ENCODE measurements at places on chromosomes 4 and X.

GRCh38 chr4:69321153-69321729, 41.0 kb downstream of the UGT2B28 start:
- DNase-seq = no peak

- no peak for DNase-seq
These were observed 72.1 kb downstream of the ARHGEF38 start for GRCh38 chr4:105624530-105624929.

DNA sequence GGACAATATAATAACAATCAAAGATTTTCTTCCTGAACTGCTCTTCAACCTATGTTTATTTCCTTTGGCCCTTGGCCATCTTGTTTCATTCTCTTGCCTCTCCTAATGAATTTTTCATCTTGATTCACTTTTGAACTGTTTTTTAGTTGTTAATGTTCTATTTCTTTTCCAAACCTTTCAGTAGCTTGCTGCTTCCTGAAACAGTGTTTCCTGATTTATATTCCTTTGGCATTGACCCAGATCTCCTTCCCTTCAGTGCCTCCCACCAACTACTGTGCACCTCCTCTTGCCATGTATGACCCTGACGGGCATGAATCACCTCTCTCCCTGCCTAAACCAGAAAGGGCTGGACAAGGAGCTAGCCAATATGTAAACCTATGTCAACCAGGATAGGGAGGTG, 25.6 kb upstream of the SPP1 start:
- peak; percentile 67 for DNase-seq

GRCh38 chr4:127001933-127002332, 630.8 kb upstream of the INTU start:
- no peak for DNase-seq

DNA sequence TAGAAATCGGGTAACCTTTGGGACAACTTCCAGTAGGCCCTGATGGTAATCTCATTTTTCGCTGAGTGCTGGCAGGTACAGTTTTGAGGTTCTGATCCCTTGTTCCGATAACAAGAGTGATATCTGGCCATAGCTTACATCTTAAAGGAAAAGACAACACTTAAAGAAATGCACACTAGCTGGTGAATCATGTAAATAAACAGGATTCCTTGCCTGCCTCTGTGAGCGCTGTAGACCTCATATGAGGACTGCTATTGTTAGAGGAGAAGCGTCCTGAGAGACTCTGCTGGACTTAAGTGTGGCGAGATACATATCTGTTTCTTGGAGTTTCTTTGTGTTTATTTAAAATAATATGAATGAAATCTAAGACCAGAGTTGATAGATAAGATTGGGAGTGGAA, 149.3 kb upstream of the SLC4A4 start:
- DNase-seq = no peak

GRCh38 chrX:19760345-19760744, 127.1 kb downstream of the SH3KBP1 start:
- no peak for DNase-seq

DNA sequence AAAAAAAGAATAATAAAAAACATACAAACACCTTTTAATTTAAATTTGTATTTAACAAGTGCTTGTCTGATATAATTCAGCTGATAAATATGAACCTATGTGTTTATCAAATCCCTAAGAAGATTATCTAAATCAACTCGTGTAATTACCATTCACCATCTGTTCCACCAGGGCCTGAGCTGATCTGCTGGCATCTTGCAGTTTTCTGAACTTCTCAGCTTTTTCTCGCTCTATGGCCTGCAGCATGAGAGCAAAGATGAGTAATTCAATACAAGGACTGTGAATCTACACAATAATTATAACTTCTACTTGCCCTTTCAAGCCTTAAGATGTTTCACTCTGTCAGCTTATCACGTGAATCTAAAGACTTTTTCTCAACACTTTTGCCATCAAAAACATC, 709.7 kb downstream of the DMD start:
- no peak for DNase-seq

DNA sequence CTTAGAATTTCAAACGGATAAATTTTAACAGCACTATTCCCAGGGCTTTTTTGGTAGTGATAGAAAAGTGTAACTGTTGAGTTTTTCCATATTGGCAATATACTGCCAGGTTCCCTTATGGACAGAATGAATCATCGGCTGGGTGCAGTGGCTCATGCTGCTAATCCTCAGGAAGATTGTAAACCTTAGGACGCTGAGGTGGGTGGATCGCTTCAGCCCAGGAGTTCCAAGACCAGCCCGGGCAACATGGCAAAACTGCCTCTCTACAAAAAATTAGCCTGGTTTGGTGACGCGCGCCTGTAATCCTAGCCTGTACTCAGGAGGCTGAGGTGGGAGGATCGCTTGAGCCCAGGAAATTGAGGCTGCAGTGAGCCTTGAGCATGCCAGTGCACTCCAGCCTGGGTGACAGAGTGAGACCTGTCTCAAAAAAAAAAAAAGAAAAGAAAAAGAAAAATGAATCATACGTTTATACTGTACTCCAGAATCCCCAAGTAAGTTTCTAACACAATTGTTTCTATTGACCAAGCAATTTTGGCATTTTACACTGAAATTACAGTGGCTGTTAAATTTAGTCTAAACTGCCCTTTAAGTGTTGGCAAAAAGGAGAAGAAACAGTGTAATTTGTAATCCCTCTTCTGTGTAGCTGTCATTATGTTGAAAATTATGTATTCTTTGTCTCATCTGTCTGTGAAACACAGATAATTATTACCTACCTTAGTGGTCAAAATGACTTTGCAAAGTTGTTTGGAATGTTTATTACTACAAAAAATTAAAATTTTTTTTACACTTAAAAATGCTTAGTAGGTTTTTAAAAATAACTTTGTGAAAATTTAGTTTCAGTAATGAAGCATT, 1.8 kb downstream of the SLC30A9 start:
- no peak for DNase-seq

- no peak for DNase-seq
These were observed 112.1 kb upstream of the GPC4 start for GRCh38 chrX:133527415-133527814.

GRCh38 chrX:119604766-119605463, 1.3 kb downstream of the NKRF start:
- DNase-seq = no peak

DNA sequence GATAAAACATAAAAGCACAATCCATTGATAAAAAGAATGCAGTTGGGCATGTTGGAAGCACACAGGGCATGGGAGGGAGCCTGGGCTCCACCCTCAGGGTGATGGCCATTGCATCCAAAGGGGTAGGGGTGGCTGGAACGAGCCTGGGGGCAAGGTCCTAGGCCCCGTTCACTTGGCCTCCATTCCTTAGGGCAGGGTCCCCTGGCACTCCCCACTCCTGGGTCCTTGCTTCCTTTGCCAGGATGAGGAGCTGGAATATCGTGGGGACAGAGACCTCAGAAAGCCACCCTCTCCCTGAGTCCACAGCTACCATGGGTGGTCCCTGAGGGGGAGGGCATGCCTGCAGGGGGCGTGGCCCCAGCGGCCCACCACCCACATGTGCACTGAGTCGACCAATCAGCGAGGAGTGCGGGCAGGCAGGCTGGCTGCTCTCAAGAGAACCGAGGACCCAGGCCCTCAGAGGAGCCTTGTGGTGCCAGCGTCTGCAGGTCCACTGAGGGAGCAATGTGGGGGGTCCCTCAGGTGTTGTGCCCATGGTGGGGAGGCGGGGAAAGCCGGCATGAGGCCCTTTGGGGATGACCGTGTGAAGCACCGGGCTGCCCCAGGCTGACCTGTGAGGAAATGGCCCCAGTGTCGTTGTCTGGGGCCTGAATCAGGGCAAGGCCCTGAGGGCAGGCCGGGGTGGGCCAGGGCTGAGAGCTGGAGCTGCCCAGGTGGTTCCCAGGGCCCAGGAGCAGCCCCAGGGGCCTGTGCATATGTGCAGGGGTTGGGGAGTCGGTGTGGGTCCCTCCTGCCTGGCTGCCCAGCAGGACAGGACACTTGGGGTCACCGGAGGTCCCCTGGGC, 78.6 kb upstream of the AMELX start:
- no peak for DNase-seq

DNA sequence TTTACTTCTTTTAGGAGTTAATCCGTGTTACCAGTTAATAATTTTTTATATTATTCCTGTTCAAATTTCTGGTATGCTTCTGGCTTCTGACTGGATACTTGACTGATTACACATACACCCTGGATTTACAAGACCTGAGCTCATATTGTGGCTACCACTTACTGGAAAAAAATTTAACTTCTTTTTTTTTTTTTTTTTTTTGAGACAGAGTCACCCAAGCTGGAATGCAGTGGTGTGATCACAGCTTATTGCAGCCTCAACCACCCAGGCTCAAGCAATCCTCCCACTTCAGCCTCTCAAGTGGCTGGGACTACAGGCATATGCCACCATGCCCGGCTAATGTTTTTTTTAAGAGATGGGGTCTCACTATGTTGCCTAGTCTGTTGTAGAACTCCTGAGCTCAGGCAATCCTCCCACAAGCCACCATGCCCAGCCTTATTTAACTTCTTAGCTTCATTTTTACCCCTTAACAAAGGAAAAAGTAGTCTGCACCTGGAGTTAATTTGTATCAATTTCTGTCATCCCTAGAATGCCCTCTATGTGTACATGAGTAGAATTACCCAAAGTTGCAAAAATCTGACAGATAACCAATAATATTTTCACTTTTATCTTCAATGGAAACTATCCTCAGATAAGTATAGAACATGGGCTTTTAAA, 50.3 kb downstream of the TMEM165 start:
- DNase-seq = no peak

DNA sequence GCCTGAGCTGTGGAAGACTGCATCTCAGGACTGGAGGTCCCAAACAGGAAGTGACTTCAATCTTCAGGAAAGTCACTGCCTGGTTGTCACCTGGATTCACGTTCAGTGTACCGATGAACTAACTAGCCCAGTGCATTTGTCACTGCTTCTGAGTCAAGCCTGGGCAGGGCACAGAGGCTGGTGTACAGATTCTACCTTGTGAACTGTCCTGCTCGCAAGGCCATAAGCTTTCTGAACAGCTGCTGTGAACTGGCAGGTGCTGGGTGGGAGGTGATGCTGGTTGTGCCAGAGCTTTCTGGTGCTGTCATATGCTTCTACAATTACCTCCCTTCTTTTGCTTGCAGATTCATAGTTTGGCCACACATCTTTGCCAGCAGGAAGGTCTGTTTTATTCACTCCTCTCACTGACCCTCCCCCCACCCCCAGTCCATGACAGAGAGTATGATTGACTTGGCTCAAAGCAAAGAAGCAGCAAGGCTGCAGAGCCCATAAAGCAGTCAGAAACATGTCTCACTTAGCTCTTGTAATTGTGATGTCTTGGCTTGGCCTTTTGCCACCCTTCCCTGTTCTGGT, 40.5 kb downstream of the ZCCHC12 start:
- no peak for DNase-seq

- DNase-seq = no peak
These were observed 959.1 kb upstream of the LCORL start for GRCh38 chr4:18980516-18981233.

GRCh38 chrX:68915778-68916177, 87.0 kb downstream of the EFNB1 start:
- no peak for DNase-seq

- no peak for DNase-seq
These were observed 308.0 kb downstream of the RAPGEF2 start for GRCh38 chr4:159410891-159411290.

- DNase-seq = no peak
These were observed 5.3 kb upstream of the SHISA3 start for GRCh38 chr4:42391981-42392380.

GRCh38 chr4:168264903-168265302, 53.6 kb downstream of the DDX60 start:
- DNase-seq = no peak

- DNase-seq = no peak
These were observed 83.4 kb upstream of the NKX1-1 start for GRCh38 chr4:1489639-1489995.

DNA sequence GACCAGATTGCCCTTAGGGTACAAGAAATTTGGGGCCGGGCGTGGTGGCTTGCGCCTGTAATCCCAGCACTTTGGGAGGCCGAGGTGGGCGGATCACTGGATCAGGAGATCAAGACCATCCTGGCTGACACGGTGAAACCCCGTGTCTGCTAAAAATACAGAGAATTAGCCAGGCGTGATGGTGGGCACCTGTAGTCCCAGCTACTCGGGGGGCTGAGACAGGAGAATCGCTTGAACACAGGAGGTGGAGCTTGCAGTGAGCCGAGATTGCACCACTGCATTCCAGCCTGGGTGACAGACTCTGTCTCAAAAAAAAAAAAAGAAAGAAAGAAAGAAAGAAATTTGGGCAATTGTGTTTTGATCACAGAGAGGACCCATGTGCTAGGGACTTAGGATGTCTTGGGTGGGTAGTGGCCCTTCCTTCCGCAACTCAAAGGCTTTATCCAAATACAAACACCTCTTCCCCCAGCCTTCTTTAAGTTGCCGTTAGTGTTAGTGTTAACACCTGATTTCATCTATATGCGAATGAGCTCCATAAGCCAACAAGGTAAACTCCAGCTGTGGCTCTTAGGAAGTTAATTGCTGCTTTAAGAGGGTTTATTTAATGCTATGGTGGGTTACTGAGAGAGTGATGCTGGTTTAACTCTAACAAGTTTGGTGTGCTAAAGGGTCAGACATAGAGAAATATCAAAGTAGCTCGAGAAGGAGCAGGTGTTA, 8.6 kb upstream of the CCDC110 start:
- no peak for DNase-seq

GRCh38 chr4:14592950-14593349, 409.3 kb upstream of the CPEB2 start:
- no peak for DNase-seq

GRCh38 chrX:40513012-40513411, 67.8 kb upstream of the ATP6AP2 start:
- DNase-seq = no peak

DNA sequence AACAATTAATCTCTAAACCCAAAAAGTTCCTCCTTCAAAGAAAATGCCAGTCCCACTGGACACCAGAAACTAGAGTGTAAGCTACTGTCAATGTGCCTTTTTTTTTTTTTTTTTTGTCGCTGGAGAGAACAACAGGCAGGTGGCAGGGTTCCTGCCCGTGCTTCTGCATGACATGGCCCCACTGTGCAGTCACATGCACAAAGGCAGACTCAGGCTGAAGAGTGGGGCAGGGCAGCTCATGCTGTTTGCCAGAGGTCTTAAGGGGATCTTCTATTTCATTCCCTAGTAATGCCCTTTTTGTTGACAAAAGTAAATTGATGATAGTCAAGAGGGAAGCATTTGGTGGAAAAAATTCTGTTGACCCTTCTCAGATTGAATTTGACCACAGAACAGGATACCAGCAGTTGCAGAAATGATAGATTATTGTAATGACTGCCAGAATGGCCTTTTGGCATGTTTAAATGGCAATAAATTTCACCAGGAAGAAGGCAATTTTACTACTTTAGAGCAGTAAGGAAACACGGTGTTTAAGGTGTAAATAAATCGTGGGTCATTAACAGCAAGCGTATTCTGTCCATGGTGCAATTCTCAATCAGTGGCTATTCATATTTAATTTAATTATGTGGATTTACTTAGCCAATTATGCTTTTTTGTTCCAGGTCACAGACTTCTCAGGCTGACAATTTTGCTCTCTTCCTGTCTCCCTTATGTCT, 80.9 kb downstream of the NKX6-1 start:
- DNase-seq = peak; percentile 37

DNA sequence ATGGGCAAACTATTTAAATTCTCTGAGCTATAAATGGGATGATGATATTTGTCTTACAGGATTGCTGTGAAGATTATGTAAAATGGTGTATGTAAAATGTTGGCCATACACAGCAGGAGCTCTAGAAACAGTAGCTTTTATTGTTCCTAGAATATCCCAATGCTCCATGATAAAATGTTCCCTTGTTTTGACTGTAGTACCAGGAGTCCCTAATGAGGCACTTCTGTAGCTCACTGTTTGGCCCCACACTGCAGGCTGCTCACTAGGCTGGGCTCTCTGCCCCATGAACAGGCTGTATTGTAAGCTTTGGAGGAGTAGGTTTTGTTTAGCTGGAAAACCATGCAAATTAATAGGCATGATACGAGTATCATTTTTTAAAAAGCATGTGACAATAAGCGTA, 3.3 kb upstream of the FGA start:
- DNase-seq = no peak
